ENCODE measurements at places on chromosomes 7 and 10.

GRCh38 chr10:74705358-74705980 lies 120.9 kb upstream of the KAT6B start:
- H3K4me1 ChIP-seq: no peaks in the 10 kb centered on the region
- no peak for DNase-seq
- no peaks in the 10 kb centered on the region for H3K27me3 ChIP-seq
- no peak overlapping the region for H3K4me3 ChIP-seq
- H3K36me3 ChIP-seq: no peaks in the 10 kb centered on the region

- peaks cover 24% of the 10 kb centered on the region for H3K4me1 ChIP-seq
- no peak overlapping the region for H3K4me3 ChIP-seq
- H3K27ac ChIP-seq: peak overlapping the region; percentile 58
- H3K36me3 ChIP-seq: no peaks in the 10 kb centered on the region
- H3K27me3 ChIP-seq: no peaks in the 10 kb centered on the region
These were observed 288.9 kb downstream of the PARD3 start for GRCh38 chr10:34526186-34526585.

GRCh38 chr7:151459726-151460473 lies 20.0 kb upstream of the CRYGN start:
- H3K4me1 ChIP-seq: no peaks in the 10 kb centered on the region
- H3K36me3 ChIP-seq: no peaks in the 10 kb centered on the region
- peak overlapping the region; percentile 96 for H3K27ac ChIP-seq
- H3K27me3 ChIP-seq: no peaks in the 10 kb centered on the region

- peak overlapping the region; percentile 15 for H3K27ac ChIP-seq
- peaks cover 72% of the 10 kb centered on the region for H3K36me3 ChIP-seq
- H3K4me3 ChIP-seq: no peak overlapping the region
- H3K27me3 ChIP-seq: no peaks in the 10 kb centered on the region
- DNase-seq: no peak
- peaks cover 56% of the 10 kb centered on the region for H3K4me1 ChIP-seq
These were observed 23.2 kb downstream of the COL1A2 start for GRCh38 chr7:94417901-94418300.

- H3K4me1 ChIP-seq: peaks cover 43% of the 10 kb centered on the region
- no peak overlapping the region for H3K27ac ChIP-seq
- no peaks in the 10 kb centered on the region for H3K27me3 ChIP-seq
- peak overlapping the region; percentile 16 for H3K4me3 ChIP-seq
- peak; percentile 64 for DNase-seq
These were observed 15.3 kb downstream of the GPRIN2 start for GRCh38 chr10:46541017-46541661.

GRCh38 chr7:48299580-48300169 lies 128.4 kb downstream of the ABCA13 start:
- no peak for DNase-seq
- H3K27ac ChIP-seq: no peak overlapping the region
- no peaks in the 10 kb centered on the region for H3K4me1 ChIP-seq
- H3K4me3 ChIP-seq: no peak overlapping the region
- no peaks in the 10 kb centered on the region for H3K36me3 ChIP-seq

GRCh38 chr7:54995610-54996363 lies 23.0 kb upstream of the EGFR start:
- no peaks in the 10 kb centered on the region for H3K4me1 ChIP-seq
- DNase-seq: no peak
- no peak overlapping the region for H3K27ac ChIP-seq
- no peak overlapping the region for H3K4me3 ChIP-seq
- no peaks in the 10 kb centered on the region for H3K27me3 ChIP-seq
- no peaks in the 10 kb centered on the region for H3K36me3 ChIP-seq

DNA sequence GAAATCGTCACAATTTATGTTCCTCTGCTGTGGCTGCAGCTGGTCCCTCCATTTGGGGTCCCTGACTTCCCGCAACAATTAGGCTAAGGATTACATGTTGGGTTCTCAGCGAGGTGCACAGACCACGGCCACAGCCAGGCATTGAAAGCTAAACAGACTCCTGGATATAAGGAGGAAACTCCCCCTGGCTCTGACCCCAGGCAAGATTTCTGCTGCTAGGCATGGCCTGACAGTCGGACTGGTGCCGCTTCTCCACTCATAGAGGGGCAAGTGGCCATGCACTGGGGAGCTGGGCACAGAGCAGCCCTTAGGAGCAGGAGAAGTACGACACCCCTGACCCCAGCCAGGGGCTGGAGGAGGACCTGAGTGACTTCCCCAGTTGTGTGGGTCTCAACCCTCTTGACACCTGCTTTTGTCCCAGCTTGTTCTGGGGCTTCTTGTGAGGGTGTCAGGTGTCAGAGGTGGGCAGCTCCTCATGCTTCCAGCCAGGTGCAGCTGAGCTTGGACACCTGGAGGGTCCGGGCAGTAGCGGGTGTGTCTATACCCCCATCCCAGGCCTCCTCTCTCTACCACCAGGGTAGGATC lies 38.3 kb downstream of the TSPAN15 start:
- H3K4me3 ChIP-seq: no peak overlapping the region
- H3K36me3 ChIP-seq: no peaks in the 10 kb centered on the region
- DNase-seq: peak; percentile 52
- H3K27me3 ChIP-seq: no peaks in the 10 kb centered on the region
- peaks cover 78% of the 10 kb centered on the region for H3K4me1 ChIP-seq

DNA sequence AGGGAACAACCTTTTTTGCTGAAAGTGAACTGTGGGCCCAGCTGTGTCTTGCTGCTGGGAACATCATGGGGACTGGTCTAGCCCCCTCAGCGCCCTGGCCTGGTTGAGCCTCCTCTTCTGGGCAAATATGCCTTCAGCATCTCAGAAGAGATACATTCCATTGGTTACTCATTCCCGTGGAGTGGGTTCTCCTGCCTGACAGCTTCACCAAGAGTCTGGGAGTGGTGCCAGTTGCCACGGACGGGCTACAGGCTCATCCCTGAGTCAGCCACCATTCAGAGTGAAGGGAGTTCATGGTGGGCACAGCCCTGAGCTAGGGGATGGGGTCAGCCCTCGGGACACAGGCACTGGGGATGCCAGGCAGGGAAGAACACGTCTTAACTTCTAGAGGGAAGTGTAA lies 81.9 kb downstream of the RAMP3 start:
- H3K4me3 ChIP-seq: no peak overlapping the region
- no peak overlapping the region for H3K27ac ChIP-seq
- H3K36me3 ChIP-seq: no peaks in the 10 kb centered on the region
- no peaks in the 10 kb centered on the region for H3K27me3 ChIP-seq

- H3K27ac ChIP-seq: no peak overlapping the region
- no peaks in the 10 kb centered on the region for H3K36me3 ChIP-seq
- no peak overlapping the region for H3K4me3 ChIP-seq
- no peaks in the 10 kb centered on the region for H3K4me1 ChIP-seq
- H3K27me3 ChIP-seq: no peaks in the 10 kb centered on the region
These were observed 722.9 kb downstream of the GRM8 start for GRCh38 chr7:126529833-126530232.

- DNase-seq: no peak
- H3K4me1 ChIP-seq: no peaks in the 10 kb centered on the region
- H3K36me3 ChIP-seq: no peaks in the 10 kb centered on the region
- H3K27me3 ChIP-seq: no peaks in the 10 kb centered on the region
These were observed 529.1 kb downstream of the TCERG1L start for GRCh38 chr10:130782467-130782866.

Measured in sigmoid colon (tissue), 7 donors.